ENCODE measurements at places on chromosomes 1 and 21.

DNA sequence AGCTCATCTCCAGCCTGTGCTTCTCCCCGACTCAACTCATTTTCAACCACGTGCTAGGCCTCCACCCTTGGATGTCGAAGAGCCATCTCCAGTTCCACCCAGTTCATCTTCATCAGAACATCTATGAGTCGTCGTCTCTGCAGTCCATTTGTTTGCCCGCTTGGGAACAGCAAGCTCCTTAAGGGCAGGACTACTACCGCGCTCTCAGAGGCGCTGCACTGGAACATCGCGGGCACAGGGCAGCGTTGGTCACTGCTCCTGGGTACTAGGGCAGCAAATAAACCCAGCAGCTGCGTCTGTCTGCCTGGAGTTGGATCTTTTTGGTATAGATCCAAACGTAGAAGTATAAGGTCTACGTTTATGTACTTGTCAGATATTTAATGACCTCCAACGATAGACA is 478 bp upstream of the PRDM2 start:
- DNase-seq: peak; percentile 12

GRCh38 chr1:246099570-246099969 is 407.5 kb downstream of the SMYD3 start:
- no peak for DNase-seq

- no peak for DNase-seq
These were observed 37.9 kb downstream of the RLF start for GRCh38 chr1:40199126-40199525.

DNA sequence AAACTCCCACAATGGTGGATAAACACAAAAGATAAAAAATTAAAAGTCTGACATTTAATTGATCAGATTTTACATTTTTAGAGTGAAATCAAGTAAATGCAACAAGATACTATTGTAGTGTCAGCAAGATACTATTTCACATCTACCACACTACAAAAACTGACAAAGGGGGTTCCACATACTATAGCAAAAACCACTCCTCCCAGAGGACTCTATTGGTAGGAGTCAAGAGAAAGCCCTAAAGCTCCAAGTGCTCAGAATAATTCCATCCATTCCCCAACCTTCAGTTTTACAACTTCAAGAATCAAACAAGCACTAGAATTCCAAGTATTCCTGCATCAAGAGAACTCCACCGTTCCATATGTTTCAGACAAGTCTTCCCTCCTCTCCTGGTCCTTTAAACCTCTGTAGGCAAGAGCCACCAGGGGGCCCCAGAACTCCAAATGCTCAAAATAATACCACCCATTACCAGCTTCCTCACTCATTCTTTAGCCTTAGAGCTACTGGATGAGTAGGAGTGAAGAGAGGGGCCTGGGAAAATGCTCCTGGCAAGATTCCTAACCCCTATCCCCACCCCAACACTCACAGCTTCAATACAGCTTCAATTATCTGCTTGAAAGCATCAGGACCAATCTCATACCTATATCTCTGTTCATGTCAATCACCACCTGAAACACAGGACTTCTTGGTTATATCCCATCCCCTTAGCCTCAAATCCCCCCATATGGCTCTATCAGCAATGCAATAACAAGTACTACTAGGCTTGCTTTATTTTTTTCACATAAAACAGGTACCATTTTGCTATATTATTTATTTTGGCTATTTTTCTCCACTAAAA is 9.9 kb downstream of the TOR1AIP2 start:
- DNase-seq: peak; percentile 39

DNA sequence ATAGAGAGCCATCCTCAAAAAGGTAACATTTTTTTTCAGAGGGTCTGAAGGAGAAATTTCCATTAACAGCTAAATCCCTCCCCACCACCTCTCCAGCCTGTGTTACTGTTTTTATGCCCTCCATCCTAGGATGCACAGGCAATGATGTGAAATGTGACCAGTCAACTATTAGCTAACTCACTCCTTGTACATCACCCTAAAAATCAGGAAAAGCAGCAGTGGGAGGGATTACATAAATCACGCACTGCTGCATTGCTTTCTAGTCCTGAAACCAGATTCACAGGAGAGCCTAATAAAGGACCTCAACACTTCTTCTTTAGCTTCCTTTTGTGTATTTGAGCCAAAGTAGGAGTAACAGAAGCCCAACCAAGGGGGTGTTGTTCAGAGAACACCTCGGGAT is 66.3 kb downstream of the LMO4 start:
- no peak for DNase-seq

DNA sequence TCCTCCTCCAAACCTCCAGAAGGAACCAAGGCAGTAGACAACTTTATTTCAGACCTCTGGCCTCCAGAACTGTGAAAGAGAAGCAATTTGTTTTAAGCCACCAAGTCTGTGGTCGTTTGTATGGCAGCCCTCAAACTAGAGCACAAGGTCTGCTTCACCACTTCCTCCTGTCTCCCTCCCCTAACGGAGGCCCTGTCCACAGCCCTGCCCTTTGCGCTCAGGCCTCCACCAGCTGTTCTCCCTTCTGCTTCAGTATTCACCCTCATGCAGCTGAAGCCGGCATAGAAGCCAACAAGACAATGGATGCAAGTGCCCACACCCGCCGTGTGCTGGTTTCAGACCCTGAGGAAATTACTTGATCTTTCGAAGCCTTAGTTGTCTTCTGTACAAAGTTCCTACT is 364.1 kb downstream of the HHAT start:
- DNase-seq: no peak

- no peak for DNase-seq
These were observed 357.1 kb downstream of the DISC1 start for GRCh38 chr1:231983588-231984193.

DNA sequence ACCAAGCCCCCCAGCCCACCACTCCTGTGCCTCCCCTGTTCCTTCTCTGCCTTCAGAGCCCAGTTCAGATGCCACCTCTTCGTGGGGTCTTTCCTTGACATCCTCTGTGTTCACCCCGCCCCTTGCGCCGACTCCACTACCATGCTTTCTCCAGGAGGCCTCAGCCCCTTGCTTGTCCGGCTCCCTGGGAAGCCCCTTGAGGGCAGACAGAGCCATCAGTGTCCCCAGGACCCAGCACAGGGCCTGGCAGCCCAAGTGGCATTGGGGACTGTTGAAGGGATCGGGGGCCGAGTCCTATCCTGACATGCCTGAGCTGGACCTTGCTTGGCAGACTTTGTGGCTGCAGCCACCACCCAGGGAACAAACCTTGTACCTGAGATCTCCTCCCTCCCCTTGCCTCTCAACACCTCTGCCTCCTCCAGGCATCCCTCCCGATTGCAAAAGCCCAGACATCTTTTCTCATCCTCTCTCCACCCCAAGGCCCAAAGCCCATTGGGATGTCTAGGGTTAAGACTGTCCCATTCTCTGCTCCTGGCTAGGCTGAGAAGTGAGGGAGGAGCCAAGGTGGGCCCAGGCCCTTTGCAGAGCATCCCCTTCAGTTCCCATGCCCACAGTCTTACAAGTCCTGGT is 3.4 kb downstream of the CLDN19 start:
- DNase-seq: no peak

DNA sequence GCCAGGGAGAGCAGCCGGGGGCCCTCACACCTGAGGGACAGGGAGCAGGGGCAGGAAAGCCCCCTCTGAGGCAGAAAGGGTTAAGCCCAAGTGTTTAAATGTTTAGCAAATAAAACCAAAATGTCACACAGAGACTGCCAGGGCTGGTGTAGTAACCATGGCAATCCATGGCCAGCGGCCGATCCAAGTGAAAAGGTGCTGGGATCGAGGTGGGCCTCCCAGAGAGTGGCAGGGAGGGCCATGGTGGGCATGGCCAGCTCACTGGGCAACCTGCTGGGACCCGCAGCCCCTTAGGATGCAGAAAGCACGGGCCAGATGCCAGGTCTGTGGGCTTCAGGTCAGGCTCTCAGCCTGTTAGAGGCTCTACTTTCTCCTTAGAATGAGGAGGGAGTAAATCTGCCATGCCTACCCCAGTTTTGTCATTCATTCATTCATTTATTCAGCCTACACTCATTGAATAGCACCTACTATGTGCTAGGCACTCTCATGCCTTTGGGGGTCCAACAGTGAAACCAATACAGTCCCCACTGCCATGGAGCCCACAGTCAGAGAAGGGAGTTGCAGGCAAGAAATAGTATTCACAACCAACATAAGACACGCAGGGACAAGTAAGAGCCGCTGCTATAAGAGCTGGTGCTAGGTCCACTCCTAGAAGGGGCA is 56.1 kb downstream of the KCNN3 start:
- DNase-seq: no peak

- DNase-seq: no peak
These were observed 908 bp downstream of the DDI2 start for GRCh38 chr1:15618077-15618654.

- no peak for DNase-seq
These were observed 27.8 kb downstream of the ZBTB17 start for GRCh38 chr1:15948091-15948591.

GRCh38 chr1:88104236-88104635 is 579.8 kb upstream of the PKN2 start:
- DNase-seq: no peak

GRCh38 chr1:30103708-30104411 is 619.5 kb downstream of the MATN1 start:
- DNase-seq: no peak

DNA sequence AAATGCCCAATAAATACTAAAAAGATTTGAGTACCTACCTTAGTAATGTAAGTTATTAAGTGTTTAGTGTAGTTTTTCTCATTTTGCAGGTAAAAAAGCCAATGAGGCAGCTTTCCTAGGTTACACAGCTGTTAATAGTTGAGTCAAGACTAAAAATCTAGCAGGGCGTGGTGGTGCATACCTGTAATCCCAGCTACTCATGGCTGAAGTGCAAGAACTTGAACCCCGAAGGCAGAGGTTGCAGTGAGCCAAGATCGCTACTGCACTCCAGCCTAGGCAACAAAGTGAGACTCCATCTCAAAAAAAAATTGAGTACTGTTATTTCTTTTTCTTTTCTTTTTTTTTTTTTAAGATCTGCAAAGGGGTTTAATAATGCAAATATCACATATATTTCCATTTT is 7.7 kb downstream of the YBX1 start:
- no peak for DNase-seq

DNA sequence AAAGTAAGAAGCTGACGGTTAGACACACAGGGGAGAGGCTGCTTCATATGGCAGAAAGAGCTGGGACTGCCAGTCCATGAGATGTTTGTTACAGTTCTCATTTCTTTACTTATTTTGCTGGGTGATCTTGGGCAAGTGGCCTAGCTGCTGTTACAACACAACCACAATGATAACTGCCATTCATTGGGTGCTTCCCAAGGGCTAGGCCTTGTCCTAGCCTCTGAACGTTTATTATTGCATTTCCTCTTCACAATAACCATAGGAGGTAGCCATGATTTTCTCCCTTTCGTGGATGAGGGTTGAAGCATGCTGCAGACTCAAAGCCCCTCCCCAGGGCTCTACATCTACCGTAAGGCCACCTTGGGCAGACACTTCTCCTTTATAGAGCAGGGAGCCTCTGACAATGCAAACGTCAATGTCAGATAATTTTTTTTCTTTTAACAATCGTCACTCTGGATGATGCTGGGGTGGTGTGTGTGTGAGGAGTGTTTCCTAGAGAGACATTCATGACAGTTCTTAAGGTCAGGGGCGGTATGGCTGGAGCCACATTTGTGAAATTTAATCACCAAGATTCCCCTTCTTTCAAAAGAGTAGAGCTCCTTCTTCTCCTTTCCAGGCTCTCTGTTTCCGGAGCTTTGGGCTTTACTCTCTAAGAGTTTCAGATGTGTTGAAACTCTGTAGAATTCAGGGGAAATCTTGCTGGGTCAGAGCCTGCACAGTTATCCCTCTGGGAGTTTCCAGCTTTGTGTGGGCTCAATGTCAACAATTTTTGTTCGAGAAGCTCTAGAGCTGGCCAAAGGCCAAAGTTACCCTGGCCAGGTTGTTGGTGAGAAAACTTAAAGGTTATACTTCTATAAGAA is 138.5 kb upstream of the SGIP1 start:
- DNase-seq: no peak

All from stimulated activated CD4-positive, alpha-beta T cell treated with anti-CD3 and anti-CD28 coated beads, Interleukin-4, amount 100 ng/mL, for 24 hours (primary cell).